ENCODE measurements at places on chromosomes 11 and 22. TPM values are rescaled to one million over a fixed set of nuclear protein-coding genes. Genes with fewer than 3 reads are reported as not detected.
A peak's percentile ranks its signal among the peaks of the same experiment; 100 is the strongest.

DNA sequence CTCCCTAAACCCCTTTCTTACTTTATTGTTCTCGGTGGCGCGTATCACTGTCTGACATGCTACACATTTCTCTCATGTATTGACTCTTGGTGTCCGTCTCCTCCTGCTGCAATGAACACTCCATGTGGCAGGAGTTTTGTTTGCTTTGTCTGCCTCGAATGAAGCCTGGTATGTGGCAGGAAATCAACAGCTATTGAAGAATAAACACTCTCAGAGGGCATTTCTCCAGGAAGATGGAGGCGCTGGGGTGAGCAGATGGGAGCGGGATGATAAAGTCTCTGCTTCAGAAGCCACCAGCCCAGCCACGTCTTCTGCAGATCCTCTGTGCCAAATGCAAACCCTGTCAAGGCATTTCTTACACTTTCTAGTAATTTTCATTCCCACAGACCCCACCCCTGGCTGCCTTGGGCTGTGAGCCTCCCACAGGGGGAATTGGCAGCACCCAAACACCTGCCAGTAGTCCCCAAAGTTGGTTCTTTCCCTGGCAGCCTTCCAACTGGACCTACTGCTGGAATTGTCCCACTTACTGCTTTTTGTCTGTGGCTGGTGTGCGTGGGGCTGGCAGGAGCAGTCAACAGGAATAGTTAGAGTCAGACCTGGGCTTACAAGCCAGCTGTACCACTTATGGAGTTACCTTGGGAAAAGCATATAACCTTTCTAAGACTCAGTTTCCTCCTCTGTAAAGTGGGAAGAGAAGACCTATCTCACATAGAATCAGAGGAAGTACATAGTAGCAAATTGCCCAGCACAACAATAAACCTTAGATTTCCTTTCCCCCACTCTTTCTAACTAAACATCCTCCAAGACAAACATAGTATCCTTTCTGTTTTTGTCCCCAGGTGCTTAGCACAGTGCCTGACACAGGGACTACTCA is 13.3 kb upstream of the IL10RA start:
- no peak for DNase-seq

GRCh38 chr22:33221568-33221967 is 163.4 kb upstream of the SYN3 start:
- no peak for DNase-seq

DNA sequence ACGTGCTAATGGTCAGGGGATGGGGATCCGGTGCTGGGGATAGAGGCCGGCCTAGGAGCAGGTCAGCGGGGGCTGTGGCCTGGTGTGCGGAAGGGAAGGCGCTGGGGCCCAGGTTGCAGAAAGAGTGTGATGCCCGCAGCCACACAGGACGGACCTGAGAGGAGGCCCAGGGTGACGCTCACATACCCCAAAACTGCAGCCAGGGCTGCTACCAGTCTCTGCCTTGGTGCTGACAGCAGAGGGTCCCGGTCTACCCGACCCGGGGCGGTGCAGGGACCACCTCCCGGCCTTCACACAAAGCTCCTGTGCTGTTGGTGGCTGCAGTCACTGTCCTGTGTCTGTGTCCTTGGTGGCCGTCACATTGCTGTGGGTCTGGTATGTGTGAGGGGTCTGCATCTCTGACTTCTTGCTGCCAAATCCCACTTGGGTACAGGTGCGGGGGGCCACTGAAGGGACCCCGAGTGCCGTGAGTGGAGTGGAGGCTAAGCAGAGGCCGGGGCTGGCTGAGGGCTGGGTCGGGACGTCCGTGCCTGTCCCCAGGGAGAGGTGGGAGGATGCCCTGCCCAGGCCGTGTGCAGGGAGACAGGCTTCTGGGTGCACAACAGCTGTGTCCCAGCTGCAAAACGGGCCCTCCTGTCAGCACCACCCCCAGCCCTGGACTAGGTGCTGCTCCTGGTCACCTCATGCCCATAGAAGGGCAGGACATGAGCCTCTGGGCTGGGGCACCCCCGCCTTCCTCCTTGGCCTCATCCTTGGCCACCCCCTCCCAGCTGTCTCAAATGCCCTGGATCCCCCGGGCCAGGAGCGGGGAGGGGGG is 1.5 kb downstream of the LSP1 start:
- no peak for DNase-seq

GRCh38 chr11:44199298-44199697 is 103.8 kb downstream of the EXT2 start:
- DNase-seq = no peak

NRXN2 gene
- polyA plus RNA-seq = 8.9 TPM

MMP3 gene
- 1.1 TPM for polyA plus RNA-seq

P2RY6 gene
- polyA plus RNA-seq = 4.3 TPM

OR52I1 gene
- not detected for polyA plus RNA-seq

KRTAP5-9 gene
- 0.67 TPM for polyA plus RNA-seq

MS4A6A gene
- 74.3 TPM for polyA plus RNA-seq

- DNase-seq = peak; percentile 32
Measured at GRCh38 chr22:25403284-25403810, 161.1 kb upstream of the GRK3 start.

DNA sequence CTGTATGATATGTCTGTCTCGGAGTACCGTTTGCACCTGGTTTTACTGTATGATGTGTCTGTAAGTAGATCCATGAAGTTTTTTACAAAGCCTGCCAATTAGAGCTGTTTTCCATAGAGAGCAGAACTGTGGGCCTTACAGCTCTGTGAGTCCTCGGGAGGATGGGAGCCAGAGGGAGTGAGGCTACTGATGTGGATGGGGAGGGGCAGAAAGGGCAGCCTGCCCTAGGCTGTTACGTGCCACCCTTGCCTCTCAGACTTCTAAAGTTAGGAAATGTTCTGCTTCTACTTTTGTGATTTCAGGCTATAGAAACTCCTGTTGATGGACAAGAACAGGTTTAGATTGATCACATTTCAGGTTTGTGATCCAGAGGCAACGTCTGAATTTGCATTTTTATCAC is 105.2 kb downstream of the PPP6R3 start:
- DNase-seq = no peak

CTSW gene
- polyA plus RNA-seq = 1.4 TPM

- DNase-seq = no peak
Measured at GRCh38 chr11:8067567-8067928, 13.5 kb upstream of the TUB start.

GRCh38 chr22:47377926-47378560 is 615.6 kb downstream of the TBC1D22A start:
- DNase-seq = no peak

DNA sequence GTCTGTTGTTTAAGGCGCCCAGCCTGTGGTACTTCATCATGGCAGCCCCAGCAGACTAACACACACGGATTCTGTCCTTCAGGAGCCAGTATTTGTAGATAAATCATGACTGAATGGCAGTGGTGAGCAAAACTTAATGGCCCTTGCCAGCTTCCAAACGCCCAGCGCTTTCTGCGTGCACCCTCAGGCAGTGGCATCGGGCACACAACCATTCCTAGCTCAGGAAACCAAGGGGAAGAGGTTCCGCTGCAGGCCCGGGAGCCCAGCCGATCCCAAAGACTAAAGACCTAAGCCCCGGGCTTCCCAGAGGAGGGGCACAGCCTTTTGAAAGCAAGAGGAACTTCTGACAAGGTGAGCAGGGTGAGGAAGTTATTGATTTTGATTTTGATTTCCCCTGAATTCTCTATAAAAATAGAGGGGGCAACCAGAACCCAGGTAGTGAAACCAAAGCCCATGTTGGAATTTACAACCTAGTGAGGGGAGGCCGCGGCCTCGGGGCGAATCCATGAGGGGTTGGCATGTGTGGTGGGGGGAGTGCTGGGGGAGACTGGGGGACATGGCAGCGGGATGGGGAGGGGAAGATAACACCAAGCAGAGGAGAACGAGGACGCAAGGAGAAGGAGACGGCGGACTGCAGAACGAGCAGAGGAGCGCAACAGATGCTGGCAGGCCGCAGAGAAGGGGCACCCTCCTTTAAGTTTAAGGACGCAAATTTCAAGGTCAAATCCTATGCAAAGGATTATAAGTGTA is 79.9 kb upstream of the SEPTIN5 start:
- DNase-seq = no peak

- DNase-seq = no peak
Measured at GRCh38 chr11:80331694-80332093, 890.9 kb upstream of the TENM4 start.

IGLL1 gene
- 1.3 TPM for polyA plus RNA-seq

DNA sequence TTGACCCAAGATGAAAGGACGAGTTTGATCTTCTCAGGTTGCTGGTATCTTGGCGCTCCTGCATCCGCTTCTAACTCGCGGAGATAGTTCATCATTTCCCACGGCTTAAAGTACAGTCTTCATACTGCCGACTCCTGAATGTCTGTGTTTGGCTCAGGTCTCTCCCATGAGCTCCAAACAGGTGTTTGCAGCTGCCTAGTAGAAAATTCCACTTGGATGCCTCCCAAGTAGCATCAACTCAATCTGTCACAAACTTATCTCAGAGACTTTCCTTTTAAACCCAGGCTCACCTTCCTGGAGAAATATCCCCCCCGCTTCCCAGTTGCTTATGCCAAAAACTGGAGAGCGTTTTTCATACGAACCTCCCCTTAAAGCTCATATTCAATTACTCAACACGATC is 986.5 kb downstream of the TBC1D22A start:
- no peak for DNase-seq

- no peak for DNase-seq
Measured at GRCh38 chr11:113376156-113376555, 11.4 kb upstream of the ANKK1 start.

DNA sequence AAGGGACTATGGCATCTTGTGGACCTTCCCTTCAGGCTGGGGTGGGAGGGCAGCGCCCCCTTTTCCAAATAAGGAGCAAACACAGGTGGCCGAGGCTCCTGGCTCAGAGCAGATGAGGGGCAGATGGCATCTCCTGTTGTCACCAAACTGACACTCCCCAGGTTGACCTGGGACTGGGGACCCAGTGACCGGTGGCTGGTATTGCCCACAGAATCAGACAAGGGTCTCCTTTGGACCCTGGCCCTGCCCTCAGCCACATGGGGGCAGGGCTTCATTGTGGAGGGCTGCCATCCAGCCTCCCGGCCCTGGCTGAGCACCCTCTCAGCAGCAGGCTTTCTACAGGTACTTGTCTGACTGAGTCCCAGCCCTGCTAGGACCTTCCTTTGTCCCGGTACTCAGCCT is 842 bp upstream of the SIGIRR start:
- DNase-seq = no peak

- peak; percentile 1 for DNase-seq
Measured at GRCh38 chr11:62885137-62885750, 4.5 kb downstream of the SLC3A2 start.

LIF gene
- polyA plus RNA-seq = 27.9 TPM

DNA sequence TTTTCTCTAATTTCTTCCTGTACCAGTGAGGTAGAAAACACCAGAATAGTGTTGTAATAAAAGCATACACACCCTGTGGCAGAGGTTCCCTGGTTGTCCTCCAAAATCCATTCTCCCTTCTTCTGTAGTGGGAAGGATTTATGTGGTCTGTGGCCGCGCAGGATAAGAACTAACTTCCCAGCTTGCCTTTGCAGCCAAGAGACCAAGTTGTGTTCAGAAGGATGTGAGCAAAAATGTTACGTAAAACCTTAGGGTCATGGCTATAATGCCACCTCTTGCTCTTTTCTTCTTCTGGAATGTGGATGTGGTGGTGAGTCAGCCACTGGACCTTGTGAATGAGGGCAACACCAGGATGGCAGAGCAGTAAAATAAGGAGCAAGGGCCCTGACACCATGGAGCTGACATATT is 28.4 kb downstream of the CCDC90B start:
- peak; percentile 40 for DNase-seq

YIF1A gene
- 127 TPM for polyA plus RNA-seq

DNA sequence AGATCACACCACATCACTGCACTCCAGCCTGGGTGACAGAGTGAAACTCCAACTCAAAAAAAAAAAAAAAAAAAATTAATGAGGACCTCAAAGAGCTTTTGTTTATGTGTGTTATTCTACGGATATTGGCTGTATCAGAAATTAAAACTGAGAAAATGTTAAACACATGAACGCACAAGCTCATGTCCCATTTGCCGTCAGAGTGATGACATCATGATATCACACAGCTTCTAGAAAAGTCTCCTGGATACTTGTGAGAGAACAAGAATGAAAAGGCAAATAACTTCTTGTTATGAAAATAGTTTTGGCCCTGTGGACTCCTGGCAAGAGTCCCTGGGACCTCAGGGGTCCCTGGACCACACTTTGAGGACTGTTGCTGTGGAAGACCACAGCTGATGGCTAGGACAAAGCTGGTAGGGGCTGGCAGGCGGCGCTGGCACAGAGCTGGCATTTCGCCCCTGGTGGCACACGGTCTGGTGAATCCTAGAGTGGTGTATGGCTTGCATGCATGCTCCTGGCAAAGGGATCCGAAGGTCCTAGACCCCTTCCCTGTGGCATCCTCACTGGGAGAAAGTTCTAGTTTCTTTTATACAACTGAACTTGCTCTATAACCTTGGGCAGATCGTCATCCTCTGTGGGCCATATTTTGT is 73.7 kb downstream of the NAT10 start:
- DNase-seq = no peak

DNA sequence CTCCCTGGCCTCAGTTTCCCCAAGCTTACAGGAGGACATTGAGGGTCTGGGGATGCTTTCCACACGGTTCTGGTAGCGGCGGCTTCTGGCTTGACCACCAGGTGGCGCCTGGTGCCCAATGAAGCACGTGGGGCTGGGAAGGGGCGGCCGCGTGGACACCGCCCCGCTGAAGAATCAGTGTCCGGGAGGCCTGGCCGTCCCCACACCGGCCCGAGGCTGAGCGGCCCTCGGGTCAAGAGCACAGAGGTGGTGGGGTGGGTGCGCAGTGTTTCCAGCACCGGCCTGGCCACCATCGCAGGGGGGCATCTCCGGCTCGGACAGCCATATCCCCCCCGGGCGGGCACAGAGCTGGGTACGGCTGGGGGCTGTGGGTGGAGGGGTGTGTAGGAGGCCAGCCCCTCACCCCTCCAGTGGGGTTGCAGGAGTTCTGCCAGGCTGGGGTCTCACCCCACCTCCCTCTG is 27.8 kb upstream of the PPARA start:
- peak; percentile 66 for DNase-seq

PNPLA3 gene
- 0.53 TPM for polyA plus RNA-seq

DNA sequence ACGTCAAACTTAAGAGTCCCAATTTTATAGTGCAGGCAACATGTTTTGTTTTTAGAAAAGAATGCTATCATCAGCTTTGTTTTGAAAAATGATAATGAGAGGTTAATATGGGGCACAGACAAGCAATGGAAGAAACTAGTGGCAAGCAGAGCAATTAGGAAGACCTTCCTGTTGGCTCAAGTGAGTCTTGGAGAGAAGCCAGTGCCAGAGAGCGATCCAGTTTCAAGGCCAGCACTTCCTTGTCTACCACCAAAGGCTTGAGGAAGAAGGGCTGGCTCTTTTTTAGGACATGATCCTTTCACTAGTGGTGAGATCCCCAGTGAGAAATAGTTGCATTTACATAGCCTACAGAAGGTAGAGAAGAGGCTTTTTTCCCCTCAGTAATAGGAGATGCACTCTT is 1340.7 kb downstream of the LRRC4C start:
- no peak for DNase-seq

- DNase-seq = no peak
Measured at GRCh38 chr11:67466367-67466766, 2.7 kb downstream of the TMEM134 start.

ACER3 gene
- polyA plus RNA-seq = 3.8 TPM

KRTAP5-1 gene
- 2.0 TPM for polyA plus RNA-seq

DNA sequence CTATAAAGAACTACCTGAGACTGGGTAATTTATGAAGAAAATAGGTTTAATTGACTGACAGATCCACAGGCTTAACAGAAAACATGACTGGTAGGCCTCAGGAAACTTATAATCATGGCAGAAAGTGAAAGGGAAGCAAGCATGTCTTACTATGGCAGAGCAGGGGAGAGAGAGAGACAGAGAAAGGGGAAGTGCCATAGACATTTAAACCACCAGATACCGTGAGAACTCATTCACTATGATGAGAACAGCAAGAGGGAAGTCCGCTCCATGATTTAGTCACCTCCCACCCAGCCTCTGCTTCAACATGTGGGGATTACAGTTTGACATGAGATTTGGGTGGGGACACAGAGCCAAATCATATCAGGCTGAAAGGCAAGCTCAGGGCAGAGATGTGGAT is 327.1 kb upstream of the DDI1 start:
- DNase-seq = no peak
